ENCODE measurements at places on chromosomes 2 and 18.

DNA sequence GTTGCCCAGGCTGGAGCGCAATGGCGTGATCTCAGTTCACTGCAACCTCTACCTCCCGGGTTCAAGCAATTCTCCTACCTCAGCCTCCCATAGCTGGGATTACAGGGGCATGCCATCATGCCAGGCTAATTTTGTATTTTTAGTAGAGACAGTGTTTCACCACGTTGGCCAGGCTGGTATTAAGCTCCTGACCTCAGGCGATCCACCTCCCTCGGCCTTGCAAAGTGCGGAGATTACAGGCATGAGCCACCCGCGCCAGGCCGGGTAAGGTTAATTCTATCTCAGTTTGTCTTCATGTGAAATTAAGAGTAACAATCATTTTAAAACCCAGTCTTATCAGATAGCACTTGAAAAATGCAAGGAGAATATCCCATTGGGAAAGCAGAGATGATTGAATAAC lies 1681.7 kb upstream of the DDX18 start:
- DNase-seq = no peak

GRCh38 chr2:192004188-192004963 lies 157.5 kb upstream of the CAVIN2 start:
- no peak for DNase-seq

DNA sequence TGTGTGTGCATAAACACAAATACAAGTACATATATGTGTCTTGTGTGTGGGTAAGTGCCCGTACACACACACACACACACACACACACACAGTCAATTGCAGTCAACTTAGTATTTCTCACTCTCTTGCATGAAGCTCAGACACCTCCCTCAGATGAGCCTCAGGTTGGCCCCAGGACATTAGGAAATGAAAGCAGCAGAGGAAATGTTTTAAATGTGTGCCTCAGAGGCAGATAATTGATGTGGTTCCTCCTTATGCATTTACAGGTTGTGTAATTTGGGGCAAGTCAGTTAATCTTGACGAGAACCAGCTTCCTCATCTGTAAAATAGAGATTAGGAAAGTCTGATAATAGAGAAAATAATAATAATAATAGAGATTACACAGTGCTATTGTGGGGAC lies 814.0 kb upstream of the ID2 start:
- DNase-seq = no peak

- no peak for DNase-seq
Observed at GRCh38 chr18:22939649-22940048, 6.5 kb downstream of the RBBP8 start.

- no peak for DNase-seq
Observed at GRCh38 chr18:10591896-10592295, 66.1 kb downstream of the NAPG start.

DNA sequence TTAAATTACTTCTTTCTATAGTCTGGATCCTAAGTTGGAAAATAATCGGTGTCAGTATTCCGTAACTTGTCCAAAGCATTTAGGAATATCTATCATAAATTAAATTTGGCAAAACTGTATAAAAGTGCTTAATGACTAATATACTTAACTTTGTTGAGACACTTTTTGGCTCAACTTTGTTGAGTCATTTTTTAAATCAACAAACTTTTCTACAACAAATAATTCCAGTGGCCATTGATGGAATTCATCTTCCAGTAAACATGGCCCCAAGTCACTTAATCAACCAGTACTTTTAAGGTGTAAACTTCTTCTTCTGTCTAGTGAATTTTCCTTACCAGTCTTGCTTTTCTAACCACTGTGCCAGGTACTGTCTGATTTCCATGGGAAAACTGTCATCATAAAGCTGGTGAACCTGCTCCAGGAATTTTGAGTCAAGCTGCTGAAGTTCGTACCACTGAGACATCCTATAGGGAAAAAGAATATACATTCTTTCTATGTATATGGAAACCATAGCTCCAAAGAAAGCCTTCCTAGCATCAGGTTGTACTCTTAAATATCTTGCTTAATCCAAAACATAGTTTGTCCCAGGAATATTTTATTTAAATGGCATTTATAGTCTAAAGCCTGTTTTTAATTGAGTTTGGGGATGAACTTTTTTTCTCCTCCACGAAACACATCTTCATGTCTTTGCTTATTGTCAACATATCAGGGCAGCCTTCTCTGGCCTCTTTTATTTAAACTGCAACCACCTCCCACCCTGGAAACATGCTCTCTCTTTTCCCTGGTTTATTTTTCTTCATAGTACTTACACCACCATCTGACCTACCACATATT lies 4.2 kb downstream of the STAT1 start:
- no peak for DNase-seq

- DNase-seq = no peak
Observed at GRCh38 chr2:120959426-120959825, 223.8 kb downstream of the GLI2 start.

DNA sequence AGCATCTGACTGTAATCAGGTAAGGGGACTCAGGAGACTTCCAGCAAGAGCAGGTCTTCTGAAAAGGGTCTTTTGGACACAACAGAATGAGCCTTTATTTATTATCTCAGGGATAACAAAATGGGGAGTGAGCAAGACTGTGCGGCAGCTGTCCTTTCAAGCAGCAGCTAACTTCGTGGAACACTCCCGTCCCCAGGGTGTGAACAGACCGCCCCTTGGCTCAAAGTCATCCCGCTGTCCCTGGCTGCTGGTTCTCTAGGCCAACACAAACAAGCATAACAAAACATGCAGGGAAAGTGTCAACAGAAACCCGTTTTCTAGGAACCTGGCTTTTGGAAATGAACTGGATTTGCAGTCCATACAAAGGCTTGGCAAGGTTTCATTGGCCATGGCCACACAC lies 787.9 kb upstream of the FANCL start:
- DNase-seq = no peak

GRCh38 chr2:234796045-234796591 lies 155.7 kb upstream of the SH3BP4 start:
- no peak for DNase-seq

- no peak for DNase-seq
Observed at GRCh38 chr2:190467575-190468083, 59.5 kb downstream of the MFSD6 start.

DNA sequence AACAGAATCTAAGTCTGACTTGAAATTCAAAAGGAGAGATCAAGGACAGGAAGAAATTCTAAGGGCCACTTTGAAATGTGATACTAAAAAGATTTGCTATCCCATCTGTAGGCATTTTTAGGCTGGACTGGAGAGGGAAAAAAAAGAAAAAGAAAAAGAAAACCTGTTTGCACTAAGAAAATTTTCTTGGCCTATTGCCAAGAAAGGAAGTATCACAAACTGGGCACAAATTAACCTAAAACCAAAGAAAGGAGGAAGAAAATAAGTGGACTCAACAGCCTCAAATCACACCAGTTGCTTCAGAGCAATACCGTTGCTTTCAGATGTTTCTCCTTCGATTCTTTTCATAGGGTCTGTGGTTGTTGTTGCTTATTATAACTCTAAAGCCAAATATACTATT lies 287.9 kb upstream of the VRK2 start:
- no peak for DNase-seq

- no peak for DNase-seq
Observed at GRCh38 chr2:136136931-136137330, 19.0 kb upstream of the CXCR4 start.

GRCh38 chr2:37631698-37632097 lies 39.7 kb downstream of the CDC42EP3 start:
- no peak for DNase-seq

- DNase-seq = no peak
Observed at GRCh38 chr2:124320051-124320688, 295.1 kb downstream of the CNTNAP5 start.

DNA sequence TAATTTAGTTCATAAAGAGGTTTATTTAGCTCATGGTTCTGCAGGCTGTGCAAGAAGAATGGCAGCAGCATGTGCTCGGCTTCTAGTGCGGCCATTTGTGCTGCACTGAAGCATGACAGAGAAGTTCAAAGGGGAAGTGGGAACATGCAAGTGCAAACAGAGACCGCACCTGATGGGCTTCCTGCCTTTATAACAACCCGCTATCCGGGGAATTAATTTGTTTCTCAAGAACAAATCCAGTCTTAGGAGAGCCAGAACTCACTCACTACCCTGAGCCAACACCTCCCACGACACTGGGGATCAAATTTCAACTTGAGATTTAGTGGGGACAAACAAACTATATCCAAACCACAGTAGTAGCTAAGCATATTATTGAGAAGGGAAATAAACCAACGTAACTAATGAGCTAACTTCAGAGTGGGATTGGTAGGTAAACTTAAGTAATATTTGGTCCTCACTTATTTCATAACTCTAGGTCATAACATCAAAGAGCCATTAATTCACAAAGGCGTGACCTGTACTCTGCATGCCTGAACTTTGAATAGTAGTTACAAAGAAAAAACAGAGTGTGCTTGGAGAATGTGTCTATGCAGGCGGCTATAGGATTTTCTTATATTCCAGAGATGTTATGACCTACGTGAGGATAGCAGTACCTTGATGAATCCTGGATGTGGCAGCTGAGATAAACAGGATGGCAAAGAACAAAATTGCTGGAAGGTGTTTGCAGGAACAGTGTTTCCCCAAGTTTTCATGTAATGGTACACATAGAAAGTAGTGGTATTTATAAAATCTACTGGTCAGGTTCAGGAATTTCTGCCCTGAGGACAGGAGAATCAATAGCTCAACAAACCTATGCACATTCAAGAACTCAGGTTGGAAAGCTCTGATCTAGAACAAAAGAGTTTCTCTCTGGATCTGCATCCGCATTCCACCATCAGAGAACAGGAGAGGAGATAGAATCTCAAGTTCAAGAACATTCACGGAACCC lies 845.9 kb upstream of the ID2 start:
- DNase-seq = no peak

- DNase-seq = no peak
Observed at GRCh38 chr2:15714609-15715008, 122.9 kb downstream of the DDX1 start.

DNA sequence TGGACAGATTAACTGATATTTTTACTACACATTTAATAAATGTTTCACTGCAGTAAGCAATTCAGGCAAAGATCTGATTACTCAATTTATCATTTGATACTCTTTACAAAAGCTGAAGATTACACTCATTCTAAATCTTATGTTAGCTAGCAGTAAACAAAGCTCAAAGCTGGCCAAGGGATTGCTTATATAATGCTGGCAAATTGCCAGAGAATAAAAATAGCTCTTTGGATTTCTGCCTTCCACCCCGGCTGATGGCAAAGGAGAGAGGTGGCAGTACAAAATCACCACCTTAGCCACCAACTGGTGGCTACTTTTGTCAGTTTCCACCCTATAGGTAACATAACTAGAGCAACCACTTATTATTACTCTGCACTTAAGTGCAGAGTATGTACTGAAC lies 320.5 kb downstream of the FSIP2 start:
- no peak for DNase-seq

- DNase-seq = no peak
Observed at GRCh38 chr2:122028371-122029100, 273.1 kb downstream of the TSN start.

GRCh38 chr2:230864605-230865306 lies at the start of gene ITM2C:
TSS of gene ITM2C (plus strand) at chr2:230864942. CDS start at chr2:230865026, 84 bp downstream.
- DNase-seq = peak; percentile 35

DNA sequence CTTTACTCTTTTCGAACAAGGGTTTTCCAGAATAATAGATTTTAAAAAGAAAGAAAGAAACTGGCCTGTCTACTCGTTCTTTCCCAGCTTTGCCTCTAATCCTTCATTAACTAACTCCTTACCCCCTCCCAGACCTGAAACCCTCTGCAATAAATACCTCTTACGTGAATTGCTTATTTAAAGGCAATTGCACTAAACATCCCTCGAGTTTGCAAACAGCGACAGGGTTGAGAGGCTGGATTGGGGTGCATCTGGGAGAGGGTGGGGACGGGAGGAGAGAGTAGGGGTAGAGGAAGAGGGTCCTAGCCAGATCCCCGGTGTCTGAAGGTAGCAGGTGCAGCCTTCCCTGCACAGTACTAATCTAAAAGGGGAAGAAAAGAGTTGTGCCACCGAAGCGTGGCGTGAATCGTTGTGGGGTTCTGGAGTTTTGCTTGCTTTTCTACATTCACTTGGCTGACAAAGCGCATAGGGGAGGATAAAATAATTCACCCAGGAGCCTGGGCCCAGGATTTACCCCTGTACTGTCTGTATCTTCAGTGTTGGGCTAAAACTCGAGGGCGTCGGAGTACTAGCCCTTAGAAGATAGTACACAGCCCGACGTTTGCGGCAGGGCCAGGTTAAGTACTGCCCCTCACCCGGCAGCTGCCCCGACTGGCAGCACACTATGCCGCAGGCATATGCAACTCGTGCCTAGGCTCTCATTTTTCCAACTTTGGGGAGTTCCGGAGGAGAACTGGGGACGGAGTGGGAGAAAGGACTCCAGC lies 1.9 kb upstream of the NEUROD1 start:
- no peak for DNase-seq

DNA sequence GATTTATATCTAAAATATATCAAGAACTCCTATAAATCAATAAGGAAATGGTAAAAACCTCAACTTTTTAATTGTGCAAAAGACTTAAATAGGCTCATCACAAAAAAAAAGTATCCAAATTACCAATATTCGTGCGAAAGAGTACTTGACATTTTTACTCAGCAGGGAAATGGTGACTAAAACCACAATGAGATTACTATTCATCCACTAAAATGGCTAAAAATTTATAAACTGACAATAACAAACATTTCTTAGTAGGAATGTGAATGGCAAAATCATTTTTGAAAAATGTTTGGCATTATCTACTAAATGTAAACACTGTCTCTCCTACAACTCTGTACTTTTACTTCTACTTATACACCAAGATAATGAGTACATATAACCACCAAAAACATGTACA lies 184.8 kb upstream of the RND3 start:
- no peak for DNase-seq

DNA sequence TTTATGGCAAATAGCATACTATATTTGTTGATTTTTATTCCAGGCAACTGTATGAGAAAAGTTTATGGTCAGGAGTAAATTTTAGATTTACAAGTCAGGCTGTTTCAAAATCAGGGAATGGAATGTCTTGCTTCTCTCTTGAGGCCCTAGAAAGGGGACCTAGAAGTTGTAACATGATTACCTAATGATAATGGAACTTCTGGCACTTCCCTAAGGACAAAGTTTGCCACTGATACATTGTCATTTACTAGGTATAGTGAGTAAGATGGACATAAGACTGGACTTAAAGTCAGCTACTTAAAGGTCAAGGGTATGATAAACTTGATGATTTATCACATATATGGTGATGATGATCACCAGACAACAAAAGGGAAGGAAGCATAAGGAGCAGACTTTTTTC lies 103.3 kb upstream of the VRK2 start:
- no peak for DNase-seq

- no peak for DNase-seq
Observed at GRCh38 chr18:64017870-64018269, 48.0 kb downstream of the SERPINB8 start.

GRCh38 chr2:216932113-216932862 lies 72.4 kb upstream of the TNP1 start:
- DNase-seq = no peak

- no peak for DNase-seq
Observed at GRCh38 chr2:162328424-162329157, 10.1 kb upstream of the IFIH1 start.
